ENCODE measurements at places on chromosomes 2 and 18.

GRCh38 chr2:57399057-57399456 is 647.5 kb upstream of the VRK2 start:
- no peak for DNase-seq

DNA sequence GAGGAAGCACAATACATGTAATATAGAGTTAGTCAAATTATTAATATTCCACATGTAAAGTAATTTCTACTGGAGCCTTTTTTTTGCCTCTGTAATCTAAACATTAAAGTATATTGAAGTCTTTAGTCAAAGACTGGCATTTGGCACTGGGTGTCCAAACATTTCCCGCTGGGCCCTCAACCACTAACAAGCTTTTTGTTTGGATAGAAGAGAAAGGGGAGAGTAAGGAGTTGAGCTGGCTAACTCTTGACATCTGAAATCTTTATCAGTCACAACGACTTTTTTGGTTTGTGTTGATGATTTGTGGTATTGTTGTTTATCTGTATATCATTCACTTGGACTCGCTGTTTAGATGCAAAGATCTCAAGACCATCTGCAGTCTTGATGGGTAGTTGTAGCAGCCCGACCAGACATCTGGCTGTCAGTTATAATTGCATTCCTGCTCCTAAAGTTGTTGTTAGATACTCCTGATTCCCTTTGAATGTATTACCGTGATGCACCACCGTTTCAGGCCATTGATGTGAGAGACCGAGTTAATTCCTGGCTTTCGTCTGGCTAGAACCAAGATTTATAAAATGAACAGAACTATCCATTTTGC is 379.6 kb downstream of the MTX2 start:
- no peak for DNase-seq

DNA sequence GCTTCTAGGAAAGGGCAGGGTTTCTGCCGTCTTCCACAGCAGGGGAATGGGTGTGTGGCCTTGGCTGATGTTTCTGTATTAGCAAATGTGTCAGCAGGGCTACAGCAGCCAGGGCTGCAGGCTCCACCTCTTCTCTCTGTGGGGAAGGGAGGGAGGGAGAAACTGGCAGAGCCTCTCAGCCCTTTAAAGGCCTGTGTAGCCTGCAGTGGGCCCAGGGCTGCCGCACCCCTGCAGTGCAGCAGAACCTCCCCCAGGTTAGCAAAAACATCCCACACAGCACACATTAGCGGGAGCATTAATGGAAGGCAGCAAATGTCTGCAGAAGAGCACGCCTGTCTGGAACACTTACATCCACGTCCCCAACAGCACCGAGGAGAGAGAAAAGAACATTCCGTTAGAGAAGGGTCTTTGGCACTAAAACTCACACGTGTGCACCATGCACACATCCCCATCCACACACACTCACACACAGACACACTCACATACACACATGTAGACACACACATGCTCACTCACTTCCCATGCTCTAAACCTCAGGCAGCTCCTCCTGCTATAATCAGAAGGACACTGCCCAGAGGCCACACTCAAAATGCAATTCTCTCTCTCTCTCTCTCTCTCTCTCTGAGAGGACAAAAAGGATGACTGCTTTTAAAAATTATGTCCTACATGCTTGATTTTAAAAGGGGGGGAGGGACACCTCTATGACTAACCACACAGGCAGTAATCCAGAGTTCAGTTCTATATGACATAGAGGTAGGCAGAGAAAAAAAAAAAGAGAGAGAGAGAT is 24.1 kb downstream of the MRPL35 start:
- peak; percentile 75 for DNase-seq

- DNase-seq = no peak
Observed at GRCh38 chr18:13465476-13465875, 246.9 kb downstream of the LDLRAD4 start.

- DNase-seq = peak; percentile 54
Observed at GRCh38 chr18:21682371-21683051, 22.1 kb downstream of the ABHD3 start.

GRCh38 chr2:227374158-227374557 is 4.9 kb downstream of the TM4SF20 start:
- DNase-seq = peak; percentile 58

DNA sequence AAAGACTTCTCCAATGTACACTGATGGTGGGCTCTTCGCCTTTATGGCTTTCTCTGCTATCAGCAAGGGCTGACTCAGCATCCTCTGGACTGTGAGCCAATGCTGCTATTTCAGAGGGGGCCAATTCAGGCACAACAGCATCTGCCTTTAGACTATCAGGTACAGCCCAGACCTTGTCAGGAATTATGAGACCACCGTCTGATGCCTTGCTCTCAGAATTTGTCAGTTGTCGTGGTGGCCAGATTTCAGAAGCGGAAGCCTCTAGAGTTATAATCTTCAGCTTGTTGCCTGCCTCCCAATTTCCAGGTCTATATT is 92.7 kb downstream of the ALPK2 start:
- DNase-seq = no peak

- peak; percentile 9 for DNase-seq
Observed at GRCh38 chr2:71336802-71337201, 5.2 kb downstream of the ZNF638 start.

GRCh38 chr2:166158546-166158945 is 30.7 kb upstream of the SCN1A start:
- peak; percentile 68 for DNase-seq

DNA sequence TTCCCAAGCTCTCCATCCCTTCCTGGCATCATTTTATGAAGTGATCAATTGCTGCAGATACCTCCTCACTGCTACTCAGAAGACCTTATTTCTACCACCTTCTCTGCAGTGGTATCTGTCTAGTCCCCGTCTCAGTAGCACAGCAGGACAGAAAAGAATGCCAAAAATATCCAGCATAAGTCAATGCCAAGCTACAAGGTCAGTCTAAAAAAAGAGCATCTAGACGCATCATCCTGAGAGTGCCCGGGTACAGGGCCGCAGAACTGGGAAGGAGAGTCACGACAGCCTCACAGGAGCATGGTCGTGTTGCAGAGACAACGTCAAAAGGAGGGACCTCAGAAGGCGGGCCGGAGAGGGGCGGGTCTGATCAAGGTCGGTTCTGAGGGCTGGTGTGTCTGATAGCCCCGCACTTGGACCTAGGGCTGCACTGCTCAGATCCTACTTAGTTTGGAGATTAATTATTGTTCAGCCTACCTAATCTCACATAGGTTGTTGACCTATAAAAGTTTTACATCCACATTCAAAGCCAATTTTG is 24.3 kb upstream of the SNTG2 start:
- DNase-seq = no peak

DNA sequence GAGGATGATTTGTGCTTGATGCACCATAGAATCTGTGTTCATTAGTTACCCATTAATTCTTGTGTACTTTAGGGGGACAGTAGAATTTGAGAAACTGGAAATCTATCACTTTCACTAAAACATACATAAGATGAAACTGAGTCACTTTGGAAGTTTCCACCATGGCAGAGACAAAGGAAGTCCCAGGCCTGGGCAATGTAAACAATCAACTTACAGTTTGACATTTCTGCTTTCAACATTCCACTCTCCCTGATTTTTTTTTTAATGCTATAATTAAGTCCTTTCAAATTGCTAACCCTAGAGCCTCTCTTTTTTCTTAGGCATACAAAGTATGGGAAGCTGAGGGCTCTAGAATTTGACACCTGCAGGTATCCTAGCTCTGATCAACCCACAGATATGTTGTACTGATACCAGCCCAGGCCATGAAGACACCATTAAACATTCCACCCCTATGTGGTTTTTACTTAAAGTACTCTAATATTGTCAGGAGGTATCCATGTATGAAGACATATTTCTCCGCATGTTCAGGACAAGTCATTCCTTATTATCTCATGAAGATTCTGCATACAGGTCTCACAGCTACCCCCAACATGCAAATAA is 88.5 kb upstream of the GLS start:
- peak; percentile 21 for DNase-seq

DNA sequence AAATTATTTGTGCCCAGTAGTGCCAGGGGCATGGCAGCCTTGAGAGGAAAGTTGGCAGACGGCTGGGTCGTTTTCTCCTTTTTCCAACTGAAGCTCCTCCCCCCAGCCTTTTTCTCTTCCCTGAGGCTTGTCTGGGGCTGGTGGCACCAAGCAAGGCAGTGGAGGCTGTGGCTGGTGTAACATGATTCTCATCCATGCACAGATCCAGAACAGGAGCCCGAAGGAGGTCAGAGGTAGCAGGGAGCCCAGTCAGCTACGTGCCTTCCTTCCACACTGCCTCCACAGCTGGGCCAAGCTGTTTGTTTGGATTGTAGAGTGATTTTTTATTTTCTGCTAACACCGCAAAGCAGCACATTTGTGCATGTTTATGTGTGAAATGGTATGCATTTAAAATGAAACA is 170.3 kb upstream of the MGAT5 start:
- no peak for DNase-seq

DNA sequence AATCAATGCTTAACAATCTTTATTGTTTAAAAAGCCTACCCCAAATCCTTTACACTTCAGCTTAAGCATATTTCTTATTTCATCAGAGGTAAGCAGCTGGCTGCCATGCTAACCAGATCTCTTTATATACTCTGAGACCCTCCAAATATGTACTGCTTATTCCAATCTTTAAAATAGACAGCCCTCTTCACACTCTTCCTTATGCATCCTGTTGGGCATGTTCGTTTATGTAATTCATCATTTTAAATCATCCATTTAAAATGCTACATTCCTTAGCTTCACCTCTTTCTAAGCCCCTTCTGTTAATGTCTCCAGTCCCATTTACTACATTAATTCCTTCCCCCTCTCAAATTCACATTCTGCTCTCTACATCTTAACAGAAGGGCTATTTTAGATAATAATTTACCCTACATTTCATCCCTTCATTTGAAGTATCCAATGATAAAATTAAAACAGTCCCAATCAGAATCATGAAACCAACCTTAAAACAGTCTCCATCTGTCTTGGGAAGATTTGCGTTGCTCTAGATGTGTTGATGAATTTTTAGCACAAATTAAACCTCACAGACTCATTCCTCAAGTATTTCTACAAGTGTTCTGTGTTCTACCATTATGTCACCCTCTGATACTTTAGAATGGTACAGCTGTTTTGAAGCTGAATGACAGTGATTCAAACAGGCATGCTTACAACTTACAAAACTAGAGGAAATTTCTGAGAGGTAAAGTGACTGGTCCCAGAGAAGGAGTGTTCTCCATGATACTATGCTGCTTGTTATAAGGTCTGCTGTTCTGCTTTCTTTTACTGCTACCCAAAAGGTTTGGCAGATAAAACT is 59.1 kb downstream of the ZNF385B start:
- no peak for DNase-seq

- DNase-seq = no peak
Observed at GRCh38 chr2:86225581-86225980, 26.3 kb downstream of the MRPL35 start.

DNA sequence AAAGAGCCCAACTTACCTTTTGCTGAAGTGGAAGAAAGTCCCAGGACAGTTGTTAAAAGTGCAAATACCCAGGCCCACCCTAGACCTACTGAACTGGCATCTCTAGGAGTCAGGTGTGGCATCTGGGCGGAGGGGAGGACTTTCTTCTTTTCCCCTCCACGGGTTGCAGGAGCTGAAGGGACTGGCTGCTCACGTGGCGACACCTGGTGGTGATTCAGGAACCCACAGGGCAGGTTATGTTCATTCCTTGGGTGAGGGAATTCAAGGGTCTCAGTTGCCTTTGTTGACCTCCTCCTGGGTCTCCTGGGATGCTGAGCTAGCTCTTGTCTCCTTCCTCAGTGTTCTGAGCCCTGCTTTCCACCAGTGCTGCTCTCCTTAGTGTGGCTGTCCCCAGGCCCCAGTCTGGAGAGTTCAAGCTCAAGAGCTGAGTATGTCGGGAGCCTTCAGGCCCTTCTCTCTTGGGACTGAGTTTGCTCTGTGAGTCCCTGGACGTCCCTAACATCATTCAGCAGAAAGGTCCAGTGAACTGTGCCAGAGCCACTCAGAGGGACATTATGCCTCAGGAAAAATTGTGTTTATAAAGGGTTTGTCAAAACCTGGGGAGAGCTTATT is 56.9 kb downstream of the DYSF start:
- peak; percentile 45 for DNase-seq

- no peak for DNase-seq
Observed at GRCh38 chr2:203799908-203800307, 67.7 kb upstream of the CTLA4 start.

- no peak for DNase-seq
Observed at GRCh38 chr2:212914392-212914791, 237.0 kb downstream of the IKZF2 start.

DNA sequence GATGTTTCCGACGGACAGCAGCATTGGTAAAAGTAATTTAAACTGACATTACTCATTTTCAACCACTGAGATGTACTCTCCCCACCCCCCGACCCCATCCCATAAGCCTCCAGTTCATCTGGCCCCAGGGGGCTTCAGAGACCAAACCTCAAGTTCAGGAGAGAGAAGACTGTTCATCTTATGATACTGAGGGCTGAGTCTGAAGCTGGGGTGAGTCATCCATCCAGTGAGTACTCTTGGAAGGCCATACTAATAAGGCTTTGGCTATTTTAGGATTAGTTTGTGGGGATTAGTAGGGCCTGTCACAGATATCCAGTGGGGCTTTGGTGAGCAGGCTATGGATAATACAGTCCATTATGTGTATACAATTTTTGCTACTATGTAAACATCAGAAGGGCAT is 125.3 kb upstream of the APCDD1 start:
- peak; percentile 56 for DNase-seq

- DNase-seq = no peak
Observed at GRCh38 chr18:452816-453215, 47.7 kb downstream of the COLEC12 start.

DNA sequence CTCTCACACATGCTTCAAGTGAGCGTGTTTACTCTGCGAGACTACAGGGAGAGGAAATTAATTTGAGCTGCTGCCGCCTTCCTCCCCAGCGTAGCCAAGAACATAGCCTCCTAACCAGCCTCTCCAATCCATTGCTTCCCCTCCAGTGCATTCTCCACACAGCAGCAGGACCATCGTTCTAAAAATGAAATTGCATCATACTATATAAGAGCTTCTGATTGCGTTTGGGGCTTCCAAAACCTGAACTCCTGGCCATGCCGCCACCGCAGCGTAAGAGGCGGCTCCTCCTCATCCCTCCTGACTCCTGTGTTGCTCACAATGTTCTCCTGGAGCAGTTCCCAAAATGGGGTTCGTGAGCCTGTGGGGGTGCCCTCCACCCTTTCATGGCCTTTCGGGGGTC is 142.1 kb downstream of the MYT1L start:
- no peak for DNase-seq

- no peak for DNase-seq
Observed at GRCh38 chr2:158179660-158180059, 78.0 kb downstream of the UPP2 start.

GRCh38 chr2:101991721-101992145 is at the start of gene IL1R2:
IL1R2 (plus strand) TSS chr2:101991960; CDS start chr2:102008576, 16,616 bp downstream.
- no peak for DNase-seq

Data from fibroblast of skin of abdomen (primary cell).